NCI-H774 (cell line): ENCODE measurements at places on chromosomes 4 and X.

DNA sequence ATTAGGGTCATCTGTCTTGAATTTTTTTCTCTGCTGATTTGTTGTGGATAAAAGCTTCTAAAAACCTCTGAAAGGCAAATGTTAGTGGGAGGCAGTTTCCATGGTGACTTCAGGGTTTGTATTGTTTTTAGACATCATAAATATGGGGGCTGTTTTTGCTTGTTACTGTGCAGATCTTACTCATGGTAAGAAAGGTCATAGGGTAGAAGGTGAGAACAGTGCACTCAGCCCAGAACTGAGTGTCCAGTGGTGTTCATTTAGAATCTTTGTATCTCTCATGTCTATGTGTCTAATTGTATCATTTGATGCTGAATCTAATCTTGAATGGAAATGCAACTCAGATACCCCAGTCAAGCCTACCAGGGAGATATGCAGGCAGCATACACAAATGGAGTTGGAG lies 609.8 kb downstream of the ZNF674 start:
- no peak for DNase-seq

GRCh38 chrX:140509468-140510305 lies 4.8 kb upstream of the SOX3 start:
- DNase-seq: no peak

DNA sequence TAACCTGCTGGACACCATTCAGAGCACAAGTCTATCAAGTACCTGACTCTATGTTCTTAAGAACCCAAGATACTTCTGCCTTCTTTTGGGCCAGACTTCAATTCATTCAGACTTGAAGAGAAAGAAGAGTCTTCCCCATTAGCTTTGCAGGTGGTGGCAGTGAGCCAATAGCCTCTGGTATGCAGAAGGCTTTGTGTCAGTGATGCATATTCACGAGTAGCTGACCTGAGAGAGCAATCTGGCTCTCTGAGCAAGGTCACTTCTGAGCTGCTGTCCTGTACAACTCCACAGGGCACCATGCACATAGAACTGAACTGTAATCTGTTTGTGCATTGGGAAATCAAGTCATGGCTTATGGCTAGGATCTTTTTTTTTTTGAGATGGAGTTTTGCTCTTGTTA lies 39.9 kb upstream of the SPINK2 start:
- no peak for DNase-seq

DNA sequence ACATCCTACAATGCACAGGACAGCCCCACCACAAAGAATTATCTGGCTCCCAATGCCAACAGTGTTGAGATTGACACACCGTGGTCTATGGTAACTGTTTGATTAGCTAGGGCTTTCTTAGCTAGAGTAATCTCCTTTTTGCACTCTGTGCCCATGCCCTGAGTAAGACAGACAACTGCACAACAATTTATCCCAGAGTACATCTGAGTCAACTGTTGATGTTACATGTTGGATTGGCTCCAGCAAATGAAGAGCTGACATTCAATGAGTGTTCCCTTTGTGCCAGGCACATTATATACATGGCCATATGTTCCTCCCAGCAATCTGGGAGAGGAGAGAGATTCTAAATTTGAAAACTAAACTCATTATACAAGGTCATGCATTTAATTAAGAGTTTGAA lies 3.9 kb upstream of the FAM9C start:
- DNase-seq: no peak

GRCh38 chr4:82578935-82579334 lies 17.1 kb upstream of the TMEM150C start:
- DNase-seq: no peak

- no peak for DNase-seq
Observed at GRCh38 chrX:20454117-20454516, 187.4 kb upstream of the RPS6KA3 start.

GRCh38 chr4:108885211-108885610 lies 122.4 kb upstream of the ETNPPL start:
- DNase-seq: no peak

DNA sequence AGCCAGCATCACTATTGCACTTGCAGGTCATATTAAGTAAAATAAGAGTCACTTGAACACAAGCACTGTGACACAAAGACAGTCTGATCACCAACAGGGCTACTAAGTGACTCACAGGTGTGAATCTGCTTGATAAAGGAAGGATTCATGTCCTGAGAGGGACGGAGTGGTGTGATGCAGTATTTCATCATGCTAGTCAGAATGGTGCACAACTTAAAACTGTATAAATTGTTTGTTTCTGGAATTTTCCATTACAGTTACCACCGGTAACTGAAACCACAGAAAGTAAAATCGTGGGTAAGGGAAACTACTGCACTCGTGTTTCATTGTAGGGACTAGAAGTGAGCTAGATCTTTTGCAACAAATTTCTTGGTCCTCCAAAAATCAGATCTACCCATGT lies 109.7 kb downstream of the ELOVL6 start:
- no peak for DNase-seq

DNA sequence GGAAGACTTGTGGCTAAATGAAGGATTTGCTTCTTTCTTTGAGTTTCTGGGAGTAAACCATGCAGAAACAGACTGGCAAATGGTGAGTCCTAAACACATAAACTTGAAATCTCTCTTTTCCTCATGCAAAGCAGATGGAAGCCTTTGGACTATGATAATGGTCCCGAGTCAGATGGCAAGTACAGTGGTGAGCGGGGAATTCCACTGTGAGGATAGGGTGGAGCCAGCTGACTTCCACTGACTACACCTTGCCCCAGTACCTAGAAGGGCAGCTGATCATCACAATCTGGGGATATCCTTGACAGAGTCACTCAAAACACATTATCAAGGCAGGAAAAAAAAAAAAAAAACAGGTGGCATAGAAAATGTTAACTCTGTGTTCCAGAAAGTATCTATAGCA lies 34.3 kb downstream of the ENPEP start:
- DNase-seq: no peak

DNA sequence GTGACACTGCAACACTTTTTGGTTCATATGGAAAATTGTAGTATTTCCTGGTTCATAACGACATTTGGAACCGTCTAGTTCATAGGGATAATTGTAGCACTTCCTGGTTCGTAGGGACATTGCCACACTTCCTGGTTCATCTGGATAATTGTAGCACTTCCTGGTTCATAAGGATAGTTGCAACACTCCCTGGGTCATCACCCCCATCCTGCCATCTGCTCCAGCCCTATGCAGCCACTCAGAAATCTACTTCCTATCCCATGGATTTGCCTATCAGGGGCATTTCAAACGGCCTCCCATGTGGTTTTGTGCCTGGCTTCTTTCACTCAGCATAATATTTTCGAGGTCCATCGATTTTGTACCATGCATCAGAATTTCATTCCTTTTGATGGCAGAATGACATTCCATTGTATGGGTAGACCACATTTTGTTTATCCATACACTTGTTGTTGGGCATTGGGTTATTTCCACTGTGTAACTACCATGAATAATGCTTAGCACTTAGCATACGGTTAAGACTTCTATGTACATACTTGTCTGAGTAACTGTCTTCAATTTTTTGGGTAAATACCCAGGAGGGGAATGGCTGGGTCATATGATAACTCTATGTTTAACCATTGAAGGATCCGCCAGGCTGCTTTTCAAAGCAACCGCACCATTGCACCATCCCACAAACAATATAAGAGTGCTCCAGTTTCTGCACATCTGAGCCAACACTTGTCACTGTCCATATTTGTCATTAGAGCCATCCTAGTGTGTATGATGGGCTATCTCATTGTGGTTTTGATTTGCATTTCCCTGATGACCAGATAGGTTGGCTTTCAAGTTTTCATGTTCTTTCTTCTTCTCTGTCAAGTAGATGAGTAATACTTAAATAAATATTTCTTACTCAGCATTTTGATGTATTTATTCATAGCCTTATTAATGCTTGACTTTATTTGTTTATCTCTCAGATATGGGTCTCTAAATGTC lies 58.3 kb upstream of the CD99 start:
- no peak for DNase-seq

GRCh38 chr4:67659065-67659464 lies 41.9 kb downstream of the UBA6 start:
- DNase-seq: no peak

GRCh38 chr4:94407846-94408245 lies 43.9 kb upstream of the PDLIM5 start:
- DNase-seq: no peak

GRCh38 chr4:61202638-61203435 lies 2.7 kb downstream of the ADGRL3 start:
- DNase-seq: no peak

DNA sequence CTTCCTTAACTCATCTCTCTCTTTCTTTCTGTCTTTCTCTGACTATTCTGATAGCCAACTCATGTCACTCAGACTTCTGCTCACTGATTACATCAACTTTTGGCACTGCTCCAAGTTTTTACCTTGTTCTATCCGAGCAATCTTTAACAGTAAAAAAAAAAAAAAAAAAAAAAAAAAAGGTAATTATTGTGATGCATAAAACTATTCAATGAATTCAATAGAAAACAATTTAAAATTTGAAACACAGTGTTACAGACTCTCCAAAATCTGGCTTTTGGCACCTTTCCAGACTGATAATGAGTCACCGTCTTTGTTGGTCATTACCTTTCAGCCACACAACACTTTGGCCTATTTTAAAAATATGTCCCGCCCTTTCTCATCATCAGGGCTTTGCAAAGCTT lies 229.5 kb downstream of the GALNTL6 start:
- peak; percentile 39 for DNase-seq

DNA sequence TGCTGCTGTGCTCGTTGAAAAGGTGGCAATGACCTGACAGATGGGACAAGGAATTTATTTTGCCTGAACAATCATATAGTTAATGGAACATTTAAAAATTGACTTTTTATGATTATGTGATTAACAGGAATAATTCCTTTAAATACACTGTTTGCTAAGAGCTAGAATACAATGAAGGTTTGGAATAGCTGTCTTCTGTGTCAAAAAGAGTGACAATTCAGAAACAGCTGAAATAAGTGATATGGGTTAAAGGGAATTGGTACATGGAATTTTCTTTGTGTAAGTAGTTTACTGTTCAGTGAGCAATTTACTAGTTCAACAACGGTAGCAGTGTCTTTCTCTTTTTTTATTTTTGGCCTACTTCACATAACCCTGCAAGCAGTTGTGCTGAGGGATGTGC lies 1083.5 kb upstream of the GRID2 start:
- DNase-seq: no peak

DNA sequence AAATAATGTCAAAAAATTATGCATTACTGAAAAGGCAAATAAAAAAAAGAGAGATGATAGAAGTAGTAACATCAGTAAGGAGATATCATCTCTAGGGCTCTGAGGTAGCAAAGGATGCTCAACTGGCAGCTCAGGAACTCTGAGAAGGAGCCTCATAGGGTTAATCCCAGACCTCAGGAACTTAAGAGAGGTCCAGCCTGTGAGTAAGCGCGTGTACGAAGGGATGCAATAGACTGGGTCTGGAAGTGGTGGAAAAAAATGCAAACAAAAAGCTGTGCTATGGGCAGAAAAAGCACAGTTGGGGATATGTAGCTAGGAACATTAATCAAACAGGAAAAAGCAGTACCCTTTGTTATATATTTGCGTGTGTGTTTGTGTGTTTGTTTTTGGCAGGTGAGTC lies 282.0 kb downstream of the GALNTL6 start:
- peak; percentile 71 for DNase-seq

DNA sequence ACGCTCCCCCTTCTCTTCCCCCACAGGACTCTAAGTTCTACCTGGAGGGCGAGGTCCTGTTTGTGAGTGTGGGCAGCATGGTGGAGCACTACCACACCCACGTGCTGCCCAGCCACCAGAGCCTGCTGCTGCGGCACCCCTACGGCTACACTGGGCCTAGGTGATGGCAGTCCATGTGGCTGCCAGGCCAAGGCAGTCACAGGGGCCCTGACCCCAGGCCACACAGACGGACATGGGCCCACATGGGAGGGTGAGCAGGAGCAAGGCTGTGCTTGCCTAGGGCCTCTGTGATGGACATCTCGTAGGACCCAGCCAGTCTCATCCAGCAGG lies 10.0 kb upstream of the ADD1 start:
- no peak for DNase-seq

GRCh38 chrX:41457613-41458192 lies 10.6 kb downstream of the NYX start:
- no peak for DNase-seq

- DNase-seq: no peak
Observed at GRCh38 chr4:996030-996996, 3.1 kb upstream of the SLC26A1 start.

DNA sequence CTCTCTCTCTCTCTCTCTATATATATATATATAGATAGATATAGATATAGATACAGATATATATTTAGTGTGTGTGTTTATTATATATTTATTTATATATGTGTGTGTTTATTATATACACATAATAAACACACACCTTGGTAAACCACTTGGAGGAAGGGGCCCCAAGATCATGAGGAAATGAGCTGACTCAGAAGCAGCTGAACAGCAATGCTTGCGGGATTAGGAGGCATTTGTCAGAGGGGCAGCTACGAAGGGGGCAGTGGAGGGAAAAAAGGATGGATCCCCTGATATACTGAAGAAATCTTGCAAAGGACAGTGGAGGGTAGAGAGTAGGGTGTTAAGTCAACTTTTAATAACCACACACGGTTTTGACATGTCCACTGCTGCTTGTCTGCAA lies 120.0 kb upstream of the SORBS2 start:
- no peak for DNase-seq

GRCh38 chrX:115553171-115553570 lies 7.8 kb upstream of the PLS3 start:
- DNase-seq: peak; percentile 15

DNA sequence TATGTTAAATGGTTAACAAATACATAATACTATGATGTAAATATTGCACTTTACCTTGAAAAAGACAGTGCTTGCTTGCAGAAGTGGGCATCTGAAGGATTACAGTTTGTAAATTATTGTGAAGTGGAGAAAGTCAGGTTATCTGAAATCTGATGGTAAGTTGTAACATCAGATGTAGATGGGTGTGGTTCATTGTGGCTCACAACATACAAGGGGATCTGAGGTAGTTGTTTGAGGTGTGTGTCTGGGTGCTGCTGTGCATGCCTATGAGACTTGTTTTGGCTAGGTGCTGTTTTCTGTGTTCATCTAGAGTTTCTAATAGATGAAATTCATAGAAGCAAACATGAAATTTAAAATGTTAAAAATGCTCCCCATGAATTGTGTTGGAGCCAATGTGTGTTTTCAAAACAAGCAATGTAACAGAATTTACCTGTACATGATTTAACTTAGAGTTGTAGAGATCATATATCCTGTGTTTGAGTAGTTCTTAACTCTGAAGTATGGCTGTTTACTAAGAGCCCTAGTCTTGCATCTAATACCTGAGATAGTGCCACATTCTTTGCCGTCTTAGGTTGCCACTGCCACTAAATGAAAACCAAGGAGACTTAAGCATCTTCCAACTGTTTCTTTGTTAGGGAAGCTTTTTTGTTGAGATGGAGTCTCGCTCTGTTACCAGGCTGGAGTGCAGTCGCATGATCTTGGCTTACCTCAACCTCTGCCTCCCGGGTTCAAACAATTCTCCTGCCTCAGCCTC lies 11.9 kb upstream of the NDUFC1 start:
- DNase-seq: no peak

- no peak for DNase-seq
Observed at GRCh38 chrX:37697169-37697760, 11.7 kb downstream of the XK start.
